ENCODE measurements at places on chromosomes 7 and 10. TPM values are rescaled to one million over a fixed set of nuclear protein-coding genes. Genes with fewer than 3 reads are reported as not detected.

DNA sequence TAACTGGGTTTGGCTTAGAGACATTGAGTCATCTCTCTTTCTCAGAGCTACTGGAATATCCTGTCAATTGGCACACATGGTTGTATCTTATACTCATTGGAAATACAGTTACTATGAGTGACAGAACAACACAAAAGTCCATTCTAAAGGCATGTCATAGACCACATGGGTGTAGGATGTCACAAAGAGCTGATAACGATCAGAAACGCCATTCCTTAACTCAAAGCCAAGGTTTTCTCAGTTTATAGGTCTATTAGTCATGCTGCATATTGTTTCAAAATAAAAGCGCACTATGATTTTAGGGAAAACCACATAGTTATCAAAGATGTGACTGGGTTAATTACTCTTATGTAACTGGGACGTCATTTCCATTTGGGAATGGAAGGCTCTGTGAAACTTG lies 147.2 kb upstream of the FAM171A1 start:
- no peaks in the 10 kb centered on the region for H3K4me1 ChIP-seq
- H3K36me3 ChIP-seq, result no peaks in the 10 kb centered on the region
- H3K4me3 ChIP-seq, result no peak overlapping the region
- no peaks in the 10 kb centered on the region for H3K27me3 ChIP-seq

DNA sequence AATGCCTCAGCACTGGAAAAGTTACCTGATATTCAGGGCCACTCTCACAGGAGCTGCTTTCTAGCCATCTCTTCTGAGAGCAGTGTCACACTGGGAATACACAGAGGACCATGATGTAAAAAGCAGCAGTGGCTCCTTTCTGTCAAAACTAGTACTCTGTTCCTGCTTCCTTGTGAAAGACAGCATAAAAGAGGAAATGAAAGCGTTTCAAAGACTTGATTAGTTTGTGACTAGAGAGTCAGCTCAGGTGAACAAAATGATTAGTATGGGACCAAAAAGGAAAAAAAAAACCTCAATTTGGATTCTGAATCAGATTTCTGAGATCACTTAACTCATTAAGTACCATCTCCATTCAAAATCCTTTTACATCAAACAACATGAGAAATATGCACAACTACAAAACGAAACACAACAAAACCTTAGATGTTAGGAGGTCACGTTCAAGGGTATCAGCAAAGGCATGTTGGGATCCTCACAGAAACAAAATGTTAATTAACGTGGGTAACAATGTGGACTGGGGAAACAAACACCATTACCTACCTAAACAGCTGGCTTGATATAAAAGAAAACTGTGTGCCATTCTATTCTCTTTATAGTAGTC lies 103.7 kb downstream of the MACC1 start:
- no peak overlapping the region for H3K27ac ChIP-seq
- H3K27me3 ChIP-seq, result no peaks in the 10 kb centered on the region
- H3K36me3 ChIP-seq, result no peaks in the 10 kb centered on the region
- H3K4me3 ChIP-seq, result no peak overlapping the region

GRCh38 chr10:64409349-64409748 lies 888.1 kb downstream of the REEP3 start:
- no peak overlapping the region for H3K27ac ChIP-seq
- H3K4me3 ChIP-seq, result no peak overlapping the region
- H3K4me1 ChIP-seq, result no peaks in the 10 kb centered on the region
- no peak for DNase-seq

GRCh38 chr10:96835899-96836298 lies 3.8 kb downstream of the LCOR start:
- H3K4me3 ChIP-seq, result no peak overlapping the region
- no peaks in the 10 kb centered on the region for H3K36me3 ChIP-seq
- no peak overlapping the region for H3K27ac ChIP-seq
- peaks cover 52% of the 10 kb centered on the region for H3K4me1 ChIP-seq

DNA sequence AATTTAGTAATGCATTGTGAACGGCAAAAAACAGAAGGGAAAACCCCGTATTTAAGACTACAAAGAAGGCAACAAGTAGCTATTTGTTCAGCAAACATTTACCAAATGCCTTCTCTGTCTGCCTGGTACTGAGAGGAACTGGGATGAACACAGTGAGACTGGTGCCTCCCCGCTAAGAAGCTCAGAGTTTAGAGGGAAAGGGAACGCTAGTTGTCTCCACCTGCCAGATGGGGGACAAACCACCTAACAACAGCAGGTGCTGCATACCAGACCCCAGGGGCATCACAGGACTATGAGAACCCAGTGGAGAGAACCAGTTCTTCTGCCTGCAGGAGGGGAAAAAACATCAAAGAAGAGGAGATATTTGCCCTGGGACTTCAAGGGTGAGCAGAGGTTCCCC lies 147.1 kb downstream of the SLC25A13 start:
- H3K27me3 ChIP-seq, result no peaks in the 10 kb centered on the region
- no peaks in the 10 kb centered on the region for H3K4me1 ChIP-seq

DNA sequence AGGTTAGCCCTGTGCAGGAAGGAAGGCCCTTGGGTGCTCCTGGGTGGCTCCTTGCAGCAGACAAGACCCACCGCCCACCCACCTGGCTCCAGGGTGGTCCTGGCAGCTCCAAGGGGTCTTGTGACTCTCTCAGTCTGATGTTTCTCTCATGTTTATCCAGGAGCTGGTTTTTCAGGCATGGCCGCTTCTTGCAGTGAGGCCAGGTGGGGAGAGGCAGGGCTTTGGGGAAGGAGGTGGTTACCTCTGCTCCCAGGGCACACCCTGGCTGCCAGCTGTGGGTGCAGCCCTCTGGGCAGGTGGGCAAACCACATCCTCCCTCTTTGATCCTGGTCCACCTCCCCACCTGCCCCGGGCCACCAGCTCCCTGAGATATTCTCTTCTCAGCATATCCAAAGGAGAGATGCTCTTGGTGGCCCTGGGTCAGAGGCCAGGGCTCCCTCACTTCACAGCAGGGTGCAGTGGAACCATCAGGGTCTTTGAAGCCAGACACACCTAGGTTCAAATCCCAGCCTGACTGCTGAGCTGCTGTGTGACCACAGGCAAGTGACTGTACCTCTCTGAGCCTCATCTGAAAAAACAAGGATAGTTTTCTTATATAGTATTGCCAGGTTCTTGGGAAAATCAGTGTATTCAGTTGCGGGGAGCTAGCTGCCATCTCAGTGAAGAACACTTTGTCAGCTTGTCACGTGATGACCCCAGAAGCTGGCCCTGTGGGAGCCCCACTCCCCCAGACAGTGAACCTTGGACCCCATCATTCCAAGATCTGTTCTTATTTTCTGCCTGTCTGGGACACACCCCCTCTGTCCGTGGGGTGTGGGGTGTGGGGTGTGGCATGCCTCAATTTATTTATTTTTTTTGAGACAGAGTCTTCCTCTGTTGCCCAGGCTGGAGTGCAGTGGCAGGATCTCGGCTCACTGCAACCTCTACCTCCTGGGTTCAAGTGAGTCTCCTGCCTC lies 11.5 kb downstream of the GTF2IRD1 start:
- no peaks in the 10 kb centered on the region for H3K27me3 ChIP-seq
- no peak for DNase-seq
- no peaks in the 10 kb centered on the region for H3K4me1 ChIP-seq
- no peaks in the 10 kb centered on the region for H3K36me3 ChIP-seq

- no peak for DNase-seq
- no peak overlapping the region for H3K27ac ChIP-seq
- H3K36me3 ChIP-seq, result peaks cover 52% of the 10 kb centered on the region
- no peaks in the 10 kb centered on the region for H3K27me3 ChIP-seq
- no peak overlapping the region for H3K4me3 ChIP-seq
These were observed 151.8 kb upstream of the RHEB start for GRCh38 chr7:151671514-151671913.

Gene CLCN1
- 0.33 TPM for total RNA-seq

Gene EGR2
- 2.7 TPM for total RNA-seq

Gene FASTK
- total RNA-seq, result 76.2 TPM

Gene RARRES2
- 39.7 TPM for total RNA-seq

Gene UNC5B
- total RNA-seq, result 15.4 TPM

Gene ADCY1
- 3.1 TPM for total RNA-seq

Gene LRRC61
- total RNA-seq, result 20.1 TPM
